ENCODE measurements at places on chromosomes 3 and 15. TPM values are rescaled to one million over a fixed set of nuclear protein-coding genes. Genes with fewer than 3 reads are reported as not detected.

DNA sequence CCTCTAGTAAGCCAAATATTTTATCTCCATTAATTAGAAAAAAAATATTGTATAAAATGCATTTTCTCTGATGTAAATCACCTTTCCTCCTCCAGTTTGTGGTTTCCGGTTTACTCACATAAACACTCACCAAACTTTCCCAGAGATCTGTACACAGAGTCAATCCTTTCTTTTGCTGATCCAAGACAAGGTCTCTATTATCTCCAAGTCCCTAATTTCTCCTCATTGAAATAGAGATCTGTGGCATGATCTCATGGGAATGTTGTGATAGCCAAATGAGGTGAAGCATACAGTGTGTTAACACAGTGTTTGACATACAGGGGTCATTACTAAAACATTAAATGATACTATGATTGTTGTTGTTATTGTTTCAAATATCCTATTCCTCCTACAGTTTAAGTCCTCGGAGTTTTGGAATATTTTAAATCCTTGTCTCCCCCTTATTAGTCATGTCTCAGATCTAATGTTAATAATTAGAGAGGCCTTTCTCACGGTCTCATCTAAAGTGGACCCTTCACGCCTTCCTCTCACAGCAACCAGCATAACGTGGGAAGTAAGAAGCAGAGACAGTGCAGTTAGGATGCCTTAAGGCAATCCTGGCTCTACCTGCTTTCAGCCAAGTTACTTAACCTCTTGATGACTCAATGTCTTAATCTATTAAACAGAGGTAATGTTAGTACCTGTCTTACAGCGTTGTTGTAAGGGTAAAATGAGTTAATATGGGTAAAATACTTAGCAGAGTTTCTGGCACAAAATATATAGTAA, 333.3 kb downstream of the GRM7 start:
- no peak for DNase-seq

GRCh38 chr15:67744331-67745072, 80.8 kb upstream of the SKOR1 start:
- no peak for DNase-seq

The RBPMS2 gene
- total RNA-seq, result 0.11 TPM

GRCh38 chr3:30690199-30690598, 83.8 kb downstream of the TGFBR2 start:
- DNase-seq, result no peak

- DNase-seq, result no peak
Observed at GRCh38 chr15:21268436-21268940, 171.8 kb downstream of the POTEB3 start.

The GOLGA6L7 gene
- total RNA-seq, result not detected

- DNase-seq, result no peak
Observed at GRCh38 chr3:98885851-98886250, 15.6 kb downstream of the DCBLD2 start.

GRCh38 chr15:63628123-63628822, 31.1 kb downstream of the FBXL22 start:
- no peak for DNase-seq

The GOLGA8G gene
- 0.25 TPM for total RNA-seq

DNA sequence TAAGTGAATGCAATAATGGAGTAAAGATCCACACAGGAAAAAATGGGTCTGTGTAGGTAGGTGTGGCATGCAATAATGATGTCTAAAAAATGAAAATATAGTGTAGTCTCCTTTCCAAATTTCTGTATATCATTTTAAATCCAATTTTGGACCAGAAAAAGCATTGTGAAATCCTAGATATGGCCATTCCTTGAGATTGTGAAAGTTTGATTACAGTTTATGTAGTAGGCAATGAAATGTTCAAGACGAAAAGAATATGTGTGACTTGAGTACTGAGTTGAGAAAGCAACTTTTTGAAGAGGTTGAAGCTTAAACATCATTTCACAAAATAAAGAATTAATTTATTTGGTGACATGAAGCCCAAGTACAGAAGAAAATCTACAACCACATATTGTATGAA, 698.7 kb downstream of the EPHA3 start:
- no peak for DNase-seq

The MEIS2 gene
- total RNA-seq, result 4.2 TPM

GRCh38 chr3:59185591-59186369, 136.0 kb upstream of the CFAP20DC start:
- DNase-seq, result no peak

The PTX3 gene
- 10.5 TPM for total RNA-seq

The DNASE1L3 gene
- not detected for total RNA-seq

The UPK1B gene
- 0.18 TPM for total RNA-seq

- DNase-seq, result no peak
Observed at GRCh38 chr3:140827894-140828293, 113.7 kb upstream of the SLC25A36 start.

DNA sequence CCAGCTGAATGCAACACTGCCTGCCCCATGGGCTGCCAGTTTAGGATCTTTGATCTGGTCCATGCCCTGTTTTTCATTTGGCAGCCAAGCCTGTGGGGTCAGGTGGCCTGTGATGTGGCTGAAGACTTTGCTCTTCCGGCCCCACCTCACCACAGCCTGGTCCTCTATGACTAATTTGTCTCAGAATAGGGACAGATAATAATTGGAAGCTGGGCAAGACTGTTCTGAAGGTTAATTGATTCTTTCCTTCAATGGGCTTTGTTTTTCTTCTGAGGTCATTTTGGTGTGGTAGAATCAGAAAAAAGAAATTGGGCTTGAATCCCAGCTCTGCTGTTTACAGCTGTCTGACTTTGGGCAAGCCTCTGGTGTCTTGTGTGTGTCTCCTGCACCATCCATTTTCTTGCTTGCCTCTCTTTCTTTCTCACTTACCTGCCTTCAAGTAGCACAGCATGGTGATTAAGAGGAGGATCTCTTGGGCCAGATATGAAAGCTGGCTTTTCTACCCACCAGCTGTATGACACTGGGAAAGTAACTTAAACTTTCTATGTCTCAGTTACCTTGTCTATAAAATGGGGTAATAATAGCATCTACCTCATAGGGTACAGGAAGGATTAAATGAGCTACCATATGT, 24.2 kb downstream of the ABHD2 start:
- no peak for DNase-seq

GRCh38 chr3:59774000-59774399, 724.2 kb upstream of the CFAP20DC start:
- DNase-seq, result no peak

The RPL14 gene
- total RNA-seq, result 303 TPM

DNA sequence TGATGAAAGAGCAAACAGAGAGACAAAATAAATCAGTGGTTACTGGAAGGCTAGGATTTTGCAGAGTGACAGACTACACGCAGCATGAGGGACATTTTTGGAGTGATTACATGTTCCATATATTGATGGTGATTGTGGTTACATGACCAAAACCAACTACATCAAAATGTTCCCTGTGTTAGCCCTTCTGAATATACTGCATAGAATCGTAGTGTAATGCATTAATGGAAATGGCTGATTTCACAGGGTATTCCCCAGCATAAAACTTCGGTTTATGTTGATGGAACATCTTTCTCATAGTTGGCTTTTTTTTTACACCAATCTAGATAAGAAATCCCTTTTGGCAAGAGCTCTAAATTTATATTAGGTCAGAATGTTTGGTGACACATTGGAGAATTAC, 191.3 kb upstream of the CMC1 start:
- DNase-seq, result no peak

DNA sequence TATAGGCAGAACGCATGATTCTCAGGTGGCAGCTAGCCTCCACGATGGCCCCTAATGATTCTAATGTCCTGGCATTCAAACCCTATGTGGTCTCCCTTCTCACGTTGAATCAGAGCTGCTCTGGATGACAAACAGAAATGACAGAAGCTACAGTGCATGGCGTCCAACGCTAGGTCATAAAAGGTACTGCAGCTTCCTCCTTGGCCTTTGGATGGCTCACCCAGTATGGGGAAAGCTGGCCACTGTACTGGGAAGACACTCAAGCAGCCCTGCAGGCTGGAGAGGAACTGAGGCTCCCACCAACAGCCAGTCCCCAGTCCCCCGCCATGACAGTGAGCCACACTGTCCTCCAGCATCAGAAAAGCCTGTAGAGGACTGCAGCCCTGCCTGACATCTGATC, 286.3 kb downstream of the FAM43A start:
- no peak for DNase-seq

GRCh38 chr3:183239046-183239445, 14.0 kb upstream of the B3GNT5 start:
- no peak for DNase-seq

GRCh38 chr3:143895805-143896204, 47.5 kb upstream of the SLC9A9 start:
- no peak for DNase-seq

DNA sequence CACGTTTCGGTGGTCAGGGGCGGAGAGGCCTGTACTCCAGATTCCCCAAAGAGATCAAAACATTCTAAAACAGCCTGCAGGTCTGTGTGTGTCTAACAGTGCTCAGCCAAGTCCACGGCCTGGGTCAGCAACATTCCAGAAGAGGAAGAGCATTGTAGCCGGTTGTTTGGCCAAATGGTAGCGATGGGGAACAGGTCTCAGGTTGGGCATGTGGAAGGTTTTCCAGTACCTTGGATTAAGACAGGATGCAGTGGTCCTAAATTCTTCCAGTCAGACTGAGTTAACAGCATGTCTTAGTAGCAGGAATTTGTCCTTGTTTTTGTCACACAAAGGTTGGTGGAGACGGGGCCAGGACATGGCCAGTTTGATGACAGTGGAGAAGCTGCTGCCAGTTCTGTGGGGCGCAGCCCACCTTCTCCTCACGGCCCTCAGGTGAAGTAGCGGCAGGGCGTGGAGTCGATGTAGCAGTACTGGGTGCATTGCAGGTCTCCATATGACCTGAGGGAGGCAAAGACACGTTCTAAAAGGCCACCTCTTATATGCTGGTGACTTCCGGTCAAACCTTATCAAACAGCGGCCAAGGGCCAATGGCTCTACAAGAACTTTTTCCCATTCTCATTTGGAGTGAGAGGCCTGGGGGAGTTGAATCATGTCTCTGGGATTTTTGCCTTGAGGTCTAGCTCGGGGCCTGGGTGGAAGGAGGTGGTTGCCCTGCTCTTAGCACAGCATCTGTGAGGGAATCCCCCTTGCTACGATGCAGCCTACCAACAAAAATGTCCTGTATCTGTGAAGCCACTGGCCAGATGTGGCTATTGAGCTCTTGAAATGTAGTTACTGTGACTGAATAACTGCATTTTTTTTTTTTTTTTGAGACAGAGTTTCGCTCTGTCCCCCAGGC, 24.1 kb downstream of the EAF1 start:
- no peak for DNase-seq

DNA sequence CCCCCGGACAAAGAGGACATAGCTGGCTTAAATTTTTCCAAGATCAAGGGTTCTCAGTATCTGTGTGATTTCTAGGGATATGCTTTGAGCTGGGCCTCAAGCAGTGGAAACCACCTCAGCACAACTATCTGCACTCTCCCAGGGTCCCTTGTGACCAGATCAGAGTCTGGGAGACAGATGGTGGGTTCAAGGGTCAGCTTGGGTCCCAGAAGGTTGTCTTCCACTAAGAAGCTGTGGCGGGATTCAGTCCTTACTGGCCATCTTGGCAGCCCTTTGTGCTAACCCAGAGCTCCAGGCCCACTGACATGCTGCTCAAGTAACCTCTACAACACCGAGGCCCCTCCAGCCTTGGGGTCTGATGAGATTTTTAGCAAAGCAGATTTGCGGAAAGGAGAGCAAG, 2.7 kb downstream of the INSYN1 start:
- no peak for DNase-seq

The PCYT1A gene
- total RNA-seq, result 63.7 TPM

Data from SJSA1 (cell line).